Foreskin keratinocyte (primary cell): ENCODE measurements at places on chromosomes 3 and 15. TPM values are rescaled to one million over a fixed set of nuclear protein-coding genes. Genes with fewer than 3 reads are reported as not detected.
A peak's percentile ranks its signal among the peaks of the same experiment; 100 is the strongest.

UPK1B gene
- 2.3 and 5.5 TPM in 2 replicates for polyA plus RNA-seq

FRMD5 gene
- 6.6 and 7.1 TPM in 2 replicates for polyA plus RNA-seq

TRIM71 gene
- not detected in 2 replicates for polyA plus RNA-seq

SOX14 gene
- not detected in 2 replicates for polyA plus RNA-seq

TRIM59 gene
- 5.4 and 7.2 TPM in 2 replicates for polyA plus RNA-seq

TPRG1 gene
- 0.17 and 0.69 TPM in 2 replicates for polyA plus RNA-seq

MESP1 gene
- polyA plus RNA-seq = 0.47 and 0.63 TPM in 2 replicates

SCG5 gene
- 14.9 and 51.3 TPM in 2 replicates for polyA plus RNA-seq

- no peak for DNase-seq
Observed at GRCh38 chr3:65751123-65751700, 287.5 kb downstream of the MAGI1 start.

DNA sequence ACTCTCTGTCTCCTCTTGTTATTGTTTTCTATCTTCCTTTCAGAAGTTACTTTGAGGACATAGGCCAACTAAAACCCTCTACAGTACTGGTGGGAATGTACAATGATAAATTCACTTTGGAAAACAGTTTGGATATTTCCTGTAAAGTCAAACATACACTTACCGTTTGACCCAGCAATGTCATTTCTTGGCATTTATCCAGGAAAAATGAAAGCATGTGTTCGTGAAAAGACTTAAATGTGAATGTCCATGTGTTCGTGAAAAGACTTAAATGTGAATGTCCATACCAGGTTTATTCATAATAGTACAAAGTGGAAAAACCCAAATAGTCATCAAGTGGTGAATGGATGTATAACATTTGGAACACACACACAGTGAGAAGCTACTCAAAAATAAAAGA is 361.5 kb upstream of the DPH6 start:
- DNase-seq = no peak

GRCh38 chr3:132317229-132317948 is at the start of gene ACP3:
TSS of gene ACP3 (plus strand) at chr3:132317407. CDS start at chr3:132317457, 50 bp downstream.
- peak; percentile 64 for DNase-seq

- no peak for DNase-seq
Observed at GRCh38 chr15:43799209-43799944, 643 bp downstream of the SERINC4 start.

GRCh38 chr3:17352620-17353019 is 389.8 kb downstream of the TBC1D5 start:
- no peak for DNase-seq

GRCh38 chr15:88049506-88049905 is 207.0 kb downstream of the NTRK3 start:
- no peak for DNase-seq

GRCh38 chr3:13704174-13704573 is 155.2 kb downstream of the FBLN2 start:
- DNase-seq = no peak

GRCh38 chr3:46669191-46669999 is 24.1 kb downstream of the ALS2CL start:
- DNase-seq = no peak

DNA sequence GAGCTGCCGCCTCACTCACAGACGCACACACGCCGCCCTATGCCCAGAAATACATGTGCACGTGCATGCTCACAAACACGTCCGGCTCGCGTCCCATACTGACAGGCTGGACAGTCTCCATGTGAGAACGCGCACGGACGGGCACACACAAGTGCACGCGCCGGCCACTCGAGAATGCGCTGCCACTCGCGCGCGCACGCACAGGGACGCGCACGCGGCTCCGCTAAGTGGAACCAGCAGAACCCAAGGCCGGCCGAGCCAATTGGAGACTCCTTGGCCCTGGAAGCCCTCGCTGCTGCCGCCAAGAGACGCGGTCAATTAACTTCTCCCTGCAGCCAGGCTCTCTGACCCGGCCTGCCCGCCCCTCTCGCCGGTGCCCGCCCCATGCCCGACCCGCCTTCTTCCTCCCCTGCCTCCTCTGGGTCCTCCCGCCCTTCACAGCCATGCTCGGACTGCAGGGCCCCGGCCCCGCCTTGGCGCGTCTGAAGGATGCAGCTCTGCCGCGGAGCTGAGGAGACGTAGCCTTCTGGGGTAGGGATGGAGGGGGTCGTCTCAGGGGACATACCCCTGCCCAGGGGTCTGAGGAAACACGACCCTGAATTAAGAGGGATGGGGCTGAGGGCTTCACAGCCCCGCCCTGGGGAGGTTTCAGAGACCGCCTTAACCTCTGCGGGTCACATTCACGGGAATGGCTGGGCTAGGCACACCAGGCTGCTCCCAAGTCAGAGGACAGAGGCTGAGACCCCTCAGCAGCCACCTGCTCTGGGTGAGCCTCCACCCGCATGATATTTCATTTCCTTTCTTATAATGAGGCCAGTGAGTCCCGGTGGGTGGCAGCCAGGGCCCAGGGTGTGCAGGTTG is 15.0 kb downstream of the PTH1R start:
- peak; percentile 10 for DNase-seq

- no peak for DNase-seq
Observed at GRCh38 chr15:25679492-25679891, 183.6 kb downstream of the ATP10A start.

DNA sequence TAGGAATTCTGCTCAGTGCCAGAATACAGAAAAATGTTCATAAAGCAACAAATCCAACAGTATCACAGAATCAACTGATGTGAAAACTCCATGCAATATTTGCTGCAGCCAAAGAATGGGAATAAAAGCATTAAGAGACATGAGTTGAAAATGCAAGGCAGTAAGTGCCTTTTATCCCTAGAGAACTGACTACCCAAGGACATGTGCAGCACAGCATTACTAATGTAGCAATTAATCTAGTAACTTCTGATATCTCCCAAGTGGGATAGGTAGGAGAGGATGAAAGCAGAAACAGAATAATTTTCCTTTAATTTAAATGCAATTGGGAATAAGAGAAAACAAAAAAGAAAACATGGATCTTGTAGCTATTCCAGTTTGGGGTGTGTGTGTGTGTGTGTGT is 497.5 kb upstream of the CBLB start:
- DNase-seq = no peak

- no peak for DNase-seq
Observed at GRCh38 chr3:4984511-4984864, 5.3 kb downstream of the BHLHE40 start.

DNA sequence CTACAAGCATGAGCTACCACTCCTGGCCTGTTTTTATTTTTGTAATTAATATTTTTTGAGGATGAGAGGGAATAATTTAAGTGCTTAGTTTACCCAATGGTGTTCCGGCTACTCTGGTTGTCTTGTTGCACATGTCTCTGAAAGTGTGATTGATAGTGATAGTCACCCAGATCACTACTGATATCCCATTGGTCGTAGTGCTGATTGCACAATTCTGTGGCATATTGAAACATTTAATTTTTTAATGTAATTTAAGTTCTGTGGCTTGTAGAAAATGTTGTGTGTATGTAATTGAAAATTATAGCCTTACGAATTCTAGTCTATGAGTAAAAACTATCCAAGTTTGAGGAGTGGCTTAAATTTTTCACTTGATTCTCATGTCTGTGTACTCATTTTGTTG is 11.9 kb downstream of the ARIH2 start:
- no peak for DNase-seq

DNA sequence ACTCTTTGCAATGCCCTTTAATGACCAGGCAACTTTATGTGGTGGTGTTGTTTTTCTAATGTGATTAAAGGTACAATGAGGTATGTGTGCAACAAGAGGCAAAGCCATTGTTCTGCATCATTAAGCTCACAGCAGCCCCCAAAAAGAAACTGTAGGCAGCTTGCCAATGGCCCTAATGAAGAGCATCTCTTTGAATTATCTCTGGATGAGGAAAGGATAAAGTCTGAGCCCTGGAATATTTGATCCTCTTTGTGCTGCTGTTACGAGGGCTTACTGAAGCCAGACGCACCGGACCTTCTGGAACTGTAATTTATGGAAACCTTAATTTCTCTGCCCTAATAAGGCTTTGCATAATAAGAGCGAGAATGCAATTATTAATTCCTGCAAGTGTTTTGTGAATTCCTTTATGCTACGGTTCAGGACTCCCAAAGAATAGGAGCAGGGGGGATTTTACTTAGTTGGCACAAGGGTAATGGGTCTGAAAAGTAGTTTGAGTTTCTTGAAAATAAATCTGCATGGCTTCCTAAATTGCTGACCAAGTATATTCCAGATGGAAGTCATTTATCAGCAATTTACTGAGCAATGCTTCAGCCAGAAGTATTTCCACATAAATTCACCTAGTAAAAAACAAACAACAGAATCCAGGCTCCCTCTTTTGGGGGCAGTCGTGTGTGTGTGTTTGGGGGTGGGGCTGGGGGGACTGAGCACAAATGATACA is 193.4 kb downstream of the PDZRN3 start:
- DNase-seq = no peak

- DNase-seq = no peak
Observed at GRCh38 chr15:39885099-39885777, 34.8 kb downstream of the GPR176 start.
